ENCODE measurements at places on chromosomes 11 and 22.
A peak's percentile ranks its signal among the peaks of the same experiment; 100 is the strongest.

GRCh38 chr22:21719024-21719423, 16.6 kb downstream of the YPEL1 start:
- no peak for DNase-seq

GRCh38 chr11:70092959-70093715, 15.0 kb downstream of the ANO1 start:
- DNase-seq, result no peak

DNA sequence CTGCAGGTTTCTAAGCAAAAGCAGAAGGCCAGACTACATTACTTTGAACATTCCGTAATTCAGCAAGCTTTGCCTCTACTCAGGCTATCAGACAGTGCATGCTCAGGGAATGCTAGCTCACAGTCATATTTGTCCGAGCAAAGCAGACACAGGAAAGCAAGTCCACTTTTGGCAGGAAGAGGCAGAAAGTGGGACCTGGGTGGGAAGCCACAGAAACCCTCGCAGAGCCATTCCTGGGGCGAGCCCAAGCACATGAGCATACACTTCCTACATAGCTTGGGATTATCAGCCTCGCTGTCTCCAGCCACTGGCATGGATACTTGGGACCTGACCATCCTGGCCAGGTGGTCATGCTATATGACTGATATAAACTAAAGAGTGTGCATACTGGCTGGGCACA, 113.3 kb downstream of the TRIM29 start:
- DNase-seq, result peak; percentile 36

DNA sequence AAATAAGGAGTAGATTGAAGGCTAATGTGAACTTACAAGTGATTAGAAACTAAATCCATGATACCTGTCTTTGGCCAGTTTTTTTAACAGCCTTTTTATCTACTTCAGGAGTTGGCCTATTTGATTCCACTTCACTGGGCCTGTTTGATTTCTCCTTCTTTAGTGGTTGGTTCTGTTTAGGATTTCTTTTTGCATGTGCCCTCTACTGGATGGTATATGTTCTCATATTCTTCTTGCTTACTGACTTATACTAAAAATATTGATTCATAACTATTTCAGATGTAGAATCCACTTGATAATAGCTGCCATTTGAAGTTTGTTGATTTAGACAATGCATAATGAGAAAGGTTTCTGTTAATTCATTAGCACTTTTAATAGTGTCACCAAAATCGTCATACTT, 53.9 kb downstream of the USP47 start:
- no peak for DNase-seq

DNA sequence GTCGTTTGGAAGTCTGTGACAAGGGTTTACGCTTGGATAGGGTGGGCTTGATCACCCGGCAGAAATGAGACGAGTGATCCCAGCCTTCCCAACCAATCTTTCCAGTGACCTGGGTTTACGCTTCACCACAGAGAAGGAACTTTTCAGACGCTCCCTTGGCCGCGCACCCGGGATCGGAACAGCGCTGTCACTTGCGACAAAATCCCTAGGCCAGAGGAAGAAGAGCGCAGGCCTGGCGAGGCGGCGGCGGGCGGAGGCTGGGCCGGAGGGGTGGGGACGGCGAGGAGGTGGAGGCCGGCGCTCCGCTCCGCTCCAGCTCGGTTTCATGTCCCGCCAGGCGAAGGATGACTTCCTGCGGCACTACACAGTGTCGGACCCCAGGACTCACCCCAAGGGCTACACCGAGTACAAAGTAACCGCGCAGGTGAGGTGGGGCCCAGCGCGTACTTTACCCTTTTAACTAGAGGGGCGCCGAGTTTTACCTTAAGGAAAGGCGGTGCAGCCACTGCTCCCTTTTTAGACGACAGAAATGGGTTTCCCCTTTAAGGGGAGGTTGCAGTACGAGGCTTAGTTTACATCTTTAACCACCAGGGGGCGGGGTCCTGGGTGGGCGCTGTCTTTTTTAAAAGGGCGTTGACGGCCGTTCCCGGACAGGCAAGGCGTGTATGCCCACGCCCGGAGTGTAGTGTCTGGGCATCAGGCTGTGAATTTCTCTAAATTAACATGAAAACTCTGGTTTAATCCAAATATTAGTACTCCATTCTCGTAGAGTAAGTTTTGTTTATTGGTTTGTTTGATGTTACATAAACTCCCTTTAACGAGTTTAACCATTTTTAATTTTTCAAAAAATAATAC, at the start of gene SNX15:
Gene SNX15, plus strand, starts transcription at position 227 of the 855 bp plus-strand sequence. Its CDS starts 99 bp downstream, at position 326.
- DNase-seq, result peak; percentile 97

- DNase-seq, result no peak
These were observed 378.8 kb downstream of the ETS1 start for GRCh38 chr11:128208329-128209137.

- DNase-seq, result no peak
These were observed 1917.5 kb downstream of the LRRC4C start for GRCh38 chr11:39541945-39542351.

- DNase-seq, result no peak
These were observed 180.4 kb upstream of the B3GAT1 start for GRCh38 chr11:134592391-134592990.

- no peak for DNase-seq
These were observed 63.8 kb upstream of the UCP3 start for GRCh38 chr11:74072721-74073120.

DNA sequence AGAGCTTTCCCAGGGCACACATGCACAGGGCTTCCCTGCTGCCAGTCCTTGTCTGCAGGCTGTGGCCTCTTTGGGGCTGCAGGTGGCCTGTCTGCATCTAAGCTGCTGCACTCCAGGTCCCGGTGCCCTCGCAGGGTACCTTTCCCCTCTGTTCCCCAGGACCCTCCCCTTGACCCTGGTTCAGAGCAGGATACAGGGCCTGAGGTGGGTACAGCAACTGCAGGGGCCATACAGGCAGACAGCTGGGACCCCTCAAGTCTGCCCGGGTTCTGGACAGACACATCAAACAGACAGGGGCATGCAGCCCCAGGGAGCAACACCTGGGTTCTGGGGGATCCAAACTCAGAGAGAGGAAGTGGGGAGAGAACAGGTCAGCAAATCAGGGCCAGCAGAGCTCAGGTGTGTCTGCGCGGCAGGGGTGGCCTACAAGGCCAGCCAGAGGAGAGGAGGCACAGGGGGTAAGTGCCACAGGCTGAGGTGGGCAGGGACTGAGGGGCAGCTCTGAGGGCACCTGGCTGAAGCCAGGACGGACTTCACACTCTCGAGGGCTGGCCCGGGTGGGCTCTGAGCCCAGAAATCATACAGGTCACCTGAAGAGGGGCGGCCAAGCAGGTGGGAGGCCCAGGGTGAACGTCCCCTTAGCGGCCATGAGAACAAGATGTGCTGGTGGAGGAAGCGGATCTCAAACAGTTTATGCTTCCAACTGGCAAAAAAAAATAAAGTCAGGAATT, 29.9 kb upstream of the COMT start:
- no peak for DNase-seq

DNA sequence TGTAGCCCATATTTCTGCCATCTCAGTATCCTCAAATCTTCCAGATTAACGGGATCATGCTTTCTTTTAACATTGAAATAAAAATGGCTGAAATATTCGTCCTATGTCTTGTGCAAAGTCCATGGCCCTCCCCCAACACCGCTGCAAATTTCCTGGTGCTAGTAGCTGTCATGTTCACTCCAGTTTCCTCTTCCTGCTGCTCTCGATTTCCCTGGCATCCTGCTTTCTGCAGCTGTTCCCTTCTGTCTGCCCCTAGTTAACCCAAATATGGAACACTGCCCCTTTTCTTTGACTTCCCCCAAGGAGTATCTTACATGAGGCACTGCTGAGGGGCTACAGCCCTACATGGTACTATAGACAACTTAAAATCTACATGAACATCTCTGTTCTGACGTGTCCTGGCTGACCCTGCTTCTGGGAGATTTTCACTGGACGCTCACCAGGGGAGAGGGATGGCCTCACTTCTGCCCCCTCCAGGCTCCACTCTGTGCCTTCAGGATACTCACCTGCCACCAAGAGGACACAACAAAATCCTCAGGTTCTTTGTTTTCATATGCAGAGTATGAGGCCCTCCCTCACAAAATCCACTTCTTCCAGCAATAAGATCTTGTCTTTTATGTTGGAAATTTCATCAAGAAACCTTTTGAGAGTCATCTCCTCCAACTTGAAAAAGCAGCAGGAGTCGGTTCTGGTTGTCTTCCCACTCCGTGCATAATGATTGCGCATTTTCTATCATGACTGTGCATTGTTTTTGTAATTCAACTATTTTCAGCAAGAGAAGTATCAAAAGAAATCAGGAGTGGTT, 29.5 kb upstream of the SCUBE2 start:
- no peak for DNase-seq

DNA sequence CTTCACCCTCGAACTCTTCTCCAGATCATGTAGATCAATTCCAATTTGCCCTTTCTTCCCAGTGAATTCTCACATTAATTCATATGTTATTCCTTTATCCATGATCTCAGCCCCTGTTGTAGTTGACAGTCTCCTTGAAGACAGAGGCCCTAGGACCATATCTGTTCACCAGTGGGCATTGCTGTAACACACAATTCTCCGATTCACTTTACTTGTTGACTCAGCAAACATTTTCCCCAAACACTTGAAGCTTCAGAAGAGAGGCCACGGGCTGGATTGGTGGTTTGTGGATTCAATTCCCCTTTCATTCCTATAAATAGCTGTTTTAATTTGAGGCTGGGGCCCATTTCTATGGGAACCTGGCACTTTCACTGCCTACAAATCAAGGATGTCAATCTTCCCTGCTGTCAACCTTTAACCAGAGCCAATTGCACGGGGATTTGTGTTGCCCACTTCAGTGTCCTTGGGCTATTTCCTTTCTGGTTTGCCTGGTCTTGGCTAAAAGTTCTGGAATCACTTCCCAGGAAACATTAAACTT, 393.0 kb upstream of the KIRREL3 start:
- DNase-seq, result no peak

- DNase-seq, result peak; percentile 20
These were observed 14.4 kb upstream of the APOL4 start for GRCh38 chr22:36215981-36216380.

- peak; percentile 60 for DNase-seq
These were observed 541.9 kb downstream of the TBC1D22A start for GRCh38 chr22:47304191-47304831.

GRCh38 chr11:69040581-69041260, 8.0 kb upstream of the TPCN2 start:
- DNase-seq, result no peak

DNA sequence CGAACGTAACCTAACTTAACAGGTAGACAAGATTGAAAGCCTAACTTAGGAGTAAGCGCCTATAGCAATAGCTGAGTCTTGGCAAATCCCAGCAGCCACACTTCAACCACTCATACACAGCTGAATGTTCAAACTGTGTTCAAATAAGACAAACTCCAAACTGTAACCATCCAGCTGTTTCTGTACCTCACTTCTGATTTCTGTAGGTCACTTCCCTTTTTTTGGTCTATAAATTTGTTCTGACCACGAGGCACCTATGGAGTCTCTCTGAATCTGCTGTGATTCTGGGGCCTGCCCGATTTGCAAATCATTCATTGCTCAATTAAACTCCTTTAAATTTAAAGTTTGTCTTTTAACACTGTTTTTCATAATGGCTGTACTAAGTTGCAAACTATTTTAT, 8.2 kb upstream of the TENM4 start:
- DNase-seq, result no peak

DNA sequence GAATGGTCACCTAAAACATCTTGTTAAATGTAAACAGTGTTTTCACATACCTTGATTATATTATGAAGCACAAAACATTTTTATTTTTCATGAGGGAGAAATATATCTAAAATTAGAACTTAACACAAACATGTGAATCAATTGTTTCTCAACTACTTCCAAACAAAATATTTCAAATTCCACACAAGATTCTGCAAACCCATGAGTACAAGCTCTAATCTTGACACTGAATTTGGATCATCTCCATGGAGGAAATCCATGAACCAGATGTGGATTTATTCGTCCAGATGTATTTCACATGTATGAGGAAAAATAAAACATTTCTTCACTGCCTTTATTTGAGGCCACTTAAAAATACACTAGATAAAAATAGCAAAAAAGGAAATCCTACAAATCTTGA, 184.2 kb downstream of the SBF2 start:
- no peak for DNase-seq

- no peak for DNase-seq
These were observed 2.4 kb upstream of the ALDH3B1 start for GRCh38 chr11:68007498-68008380.

GRCh38 chr11:1034456-1035295, 1.8 kb downstream of the MUC6 start:
- no peak for DNase-seq

- peak; percentile 90 for DNase-seq
These were observed 86.3 kb downstream of the SNX19 start for GRCh38 chr11:130829920-130830511.

DNA sequence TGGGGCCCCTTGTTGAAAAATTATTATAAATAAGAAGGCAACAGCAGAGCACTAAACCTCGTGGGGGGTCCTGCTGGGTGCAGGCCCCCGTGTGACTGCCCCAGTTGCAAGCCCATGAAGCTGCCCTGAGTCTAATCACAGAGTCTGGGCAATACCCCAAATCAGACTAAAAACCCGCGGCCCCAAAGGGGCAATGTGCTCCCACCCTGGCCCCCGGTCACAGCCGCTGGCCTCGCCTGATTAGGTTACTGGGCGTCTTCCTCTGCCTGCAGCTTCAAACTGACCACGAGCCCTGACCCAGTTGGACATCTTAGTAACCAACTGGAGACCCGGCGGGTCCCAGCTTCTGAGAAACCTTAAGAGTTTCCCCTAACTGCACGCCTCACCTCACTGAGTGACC, 1.6 kb downstream of the CXCR5 start:
- DNase-seq, result no peak

- DNase-seq, result no peak
These were observed 26.1 kb downstream of the BDNF start for GRCh38 chr11:27673979-27674663.

- no peak for DNase-seq
These were observed 3.4 kb downstream of the PHF21A start for GRCh38 chr11:46117842-46118241.

GRCh38 chr22:39522567-39523300, 2.4 kb downstream of the ATF4 start:
- DNase-seq, result no peak

DNA sequence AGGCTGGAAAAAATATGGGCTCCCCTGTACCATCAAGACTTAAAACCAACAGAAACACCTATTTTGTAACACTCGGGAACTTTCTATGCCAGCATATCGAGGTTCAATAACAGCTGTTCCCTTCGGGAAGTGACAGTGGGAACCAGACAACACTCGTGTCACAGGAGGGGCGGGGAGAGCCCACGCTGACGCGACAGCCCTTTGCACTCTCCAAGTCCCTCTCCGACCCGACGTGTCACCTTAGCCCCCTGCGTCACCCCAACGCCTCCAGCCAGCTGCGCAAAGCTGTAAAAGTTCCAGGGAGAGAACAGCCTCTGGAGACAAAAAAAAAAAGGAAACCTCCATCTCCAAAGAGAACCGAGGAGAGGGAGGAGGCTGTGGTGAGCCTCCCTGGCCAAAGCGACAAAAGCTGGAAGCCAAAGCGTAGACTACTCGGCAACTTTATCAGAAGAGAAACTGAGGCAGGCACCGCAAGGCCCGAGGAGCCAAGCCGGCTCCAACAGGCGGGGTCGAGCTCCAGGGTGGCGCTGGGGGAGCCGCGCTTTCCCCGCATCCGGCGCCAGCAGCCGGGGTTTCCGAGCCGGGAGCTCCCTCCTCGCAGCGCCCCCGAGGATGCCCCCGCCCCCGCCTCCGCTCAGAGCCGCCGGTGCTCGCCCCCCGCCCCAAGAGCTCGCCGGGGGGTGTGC, 751 bp downstream of the ARFGAP3 start:
- peak; percentile 73 for DNase-seq

- no peak for DNase-seq
These were observed 4.8 kb upstream of the ELFN2 start for GRCh38 chr22:37431801-37432707.

- peak; percentile 34 for DNase-seq
These were observed 2.1 kb upstream of the LMO1 start for GRCh38 chr11:8265681-8266241.

- no peak for DNase-seq
These were observed 56.9 kb downstream of the PKNOX2 start for GRCh38 chr11:125221461-125221860.
